ENCODE measurements at places on chromosomes 5 and 9. TPM values are rescaled to one million over a fixed set of nuclear protein-coding genes. Genes with fewer than 3 reads are reported as not detected.
A peak's percentile ranks its signal among the peaks of the same experiment; 100 is the strongest.

- no peak for DNase-seq
- peak overlapping the region; percentile 76 for H3K4me3 ChIP-seq
- no peaks in the 10 kb centered on the region for H3K36me3 ChIP-seq
- peak overlapping the region; percentile 81 for H3K27ac ChIP-seq
- no peaks in the 10 kb centered on the region for H3K27me3 ChIP-seq
Observed at GRCh38 chr9:503326-503725, 288.7 kb downstream of the DOCK8 start.

- H3K27ac ChIP-seq, result no peak overlapping the region
- no peaks in the 10 kb centered on the region for H3K27me3 ChIP-seq
- H3K4me1 ChIP-seq, result no peaks in the 10 kb centered on the region
- H3K36me3 ChIP-seq, result no peaks in the 10 kb centered on the region
- H3K4me3 ChIP-seq, result no peak overlapping the region
Observed at GRCh38 chr5:55865831-55866230, 14.7 kb downstream of the IL31RA start.

GRCh38 chr5:95081982-95082381, 202.9 kb downstream of the MCTP1 start:
- H3K27me3 ChIP-seq, result no peaks in the 10 kb centered on the region
- H3K4me1 ChIP-seq, result peaks cover 12% of the 10 kb centered on the region
- H3K4me3 ChIP-seq, result peak overlapping the region; percentile 53
- H3K36me3 ChIP-seq, result no peaks in the 10 kb centered on the region
- peak overlapping the region; percentile 59 for H3K27ac ChIP-seq

DNA sequence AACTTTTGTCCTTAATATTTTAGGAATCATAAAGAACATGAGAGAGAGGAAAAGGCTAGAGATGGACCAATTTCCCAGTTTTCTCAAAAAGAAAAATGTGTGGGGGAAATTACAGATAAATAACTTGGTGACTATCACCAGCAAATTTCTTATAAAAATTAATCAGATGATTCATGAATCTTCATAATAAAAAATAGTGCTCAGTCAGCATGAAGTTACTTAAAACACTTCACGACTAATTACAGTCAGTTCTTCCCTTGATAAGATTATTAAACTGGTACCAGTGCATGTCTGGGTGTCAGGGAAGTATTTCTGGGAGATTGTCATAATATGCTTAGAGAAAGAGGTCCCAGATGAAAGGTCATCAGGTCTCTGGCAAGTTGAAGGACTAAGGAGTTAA, 133.0 kb downstream of the SNCAIP start:
- H3K36me3 ChIP-seq, result no peaks in the 10 kb centered on the region
- H3K27me3 ChIP-seq, result no peaks in the 10 kb centered on the region
- H3K4me3 ChIP-seq, result no peak overlapping the region
- H3K4me1 ChIP-seq, result no peaks in the 10 kb centered on the region

The ADAMTS19 gene
- not detected for total RNA-seq

The PCDHGA11 gene
- 3.2 TPM for total RNA-seq

The GABRA1 gene
- not detected for total RNA-seq

All from lower lobe of right lung (tissue), 2 donors.